NCI-H1105 treated with DMSO at 0.1 percent for 48 hours (cell line): ENCODE measurements at places on chromosomes 12 and 14.
A peak's percentile ranks its signal among the peaks of the same experiment; 100 is the strongest.

DNA sequence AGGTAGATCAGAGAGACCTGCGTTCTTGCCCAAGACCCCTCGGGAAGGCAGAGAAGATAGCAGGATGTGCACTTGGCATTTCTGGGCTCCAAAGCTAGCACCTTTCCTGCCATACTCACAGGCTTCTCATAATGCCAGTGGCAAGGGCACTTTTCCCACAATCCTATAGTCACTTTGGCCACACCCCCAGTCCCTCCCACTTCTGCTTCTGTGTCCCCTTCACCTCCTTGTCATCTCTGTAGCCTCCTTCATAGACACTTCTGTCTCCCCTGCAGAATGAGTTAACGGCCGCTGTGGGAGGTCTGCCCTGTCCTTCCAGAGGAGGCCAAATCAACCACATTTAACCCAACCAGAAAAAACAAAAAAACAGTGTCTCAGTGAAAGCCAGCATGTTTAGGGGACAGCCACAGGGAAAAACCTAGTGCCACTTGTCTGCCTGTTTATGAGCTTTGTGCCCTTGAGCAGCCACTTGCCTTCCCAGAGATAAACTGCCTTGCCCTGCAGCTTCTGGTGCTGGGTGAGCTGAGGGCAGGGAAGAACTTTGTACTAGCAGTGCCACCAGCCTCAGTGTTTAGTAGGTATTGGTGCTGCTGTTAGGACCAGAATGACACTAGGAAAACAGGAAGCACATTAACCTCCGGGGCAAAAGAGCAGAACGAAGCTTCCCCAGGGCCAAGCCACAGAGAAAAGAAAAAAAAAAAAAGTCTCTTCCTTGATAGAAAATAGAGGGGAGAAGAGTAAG is 193.0 kb upstream of the PWP1 start:
- no peak for DNase-seq

GRCh38 chr12:122226366-122227125 is 694 bp upstream of the DIABLO start:
- no peak for DNase-seq

- DNase-seq = no peak
These were observed 29.2 kb downstream of the HIGD1C start for GRCh38 chr12:50981319-50982239.

- DNase-seq = no peak
These were observed 17.5 kb downstream of the AREL1 start for GRCh38 chr14:74695406-74695805.

GRCh38 chr14:34733245-34733644 is 18.9 kb upstream of the CFL2 start:
- no peak for DNase-seq

DNA sequence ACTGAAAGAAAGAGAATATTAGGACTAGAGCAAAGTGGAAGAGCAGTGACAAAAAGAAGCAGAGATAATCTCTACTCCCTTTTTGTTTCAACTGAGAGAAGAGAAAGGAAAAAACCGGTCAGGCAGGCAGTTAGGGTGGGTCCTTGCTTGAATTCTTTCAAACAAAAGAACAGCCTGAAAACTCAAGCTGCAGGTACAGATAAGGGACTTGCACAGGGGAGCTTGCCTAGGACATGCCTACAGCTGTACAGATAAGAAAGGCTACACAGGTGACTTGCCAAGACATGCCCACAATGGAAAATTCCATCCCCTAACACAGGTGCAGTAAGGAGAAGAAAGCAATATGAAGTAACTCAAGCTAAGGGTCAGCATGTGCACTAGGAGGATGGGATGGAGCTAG is 532.2 kb upstream of the MIS18BP1 start:
- DNase-seq = peak; percentile 43

- peak; percentile 71 for DNase-seq
These were observed 175.1 kb downstream of the NRXN3 start for GRCh38 chr14:78345131-78345744.

GRCh38 chr14:49966971-49967630 is 74.2 kb downstream of the ARF6 start:
- DNase-seq = no peak

GRCh38 chr14:38201137-38201828 is 6.4 kb upstream of the SSTR1 start:
- no peak for DNase-seq

- no peak for DNase-seq
These were observed 176.7 kb downstream of the PTPN11 start for GRCh38 chr12:112595410-112595809.

DNA sequence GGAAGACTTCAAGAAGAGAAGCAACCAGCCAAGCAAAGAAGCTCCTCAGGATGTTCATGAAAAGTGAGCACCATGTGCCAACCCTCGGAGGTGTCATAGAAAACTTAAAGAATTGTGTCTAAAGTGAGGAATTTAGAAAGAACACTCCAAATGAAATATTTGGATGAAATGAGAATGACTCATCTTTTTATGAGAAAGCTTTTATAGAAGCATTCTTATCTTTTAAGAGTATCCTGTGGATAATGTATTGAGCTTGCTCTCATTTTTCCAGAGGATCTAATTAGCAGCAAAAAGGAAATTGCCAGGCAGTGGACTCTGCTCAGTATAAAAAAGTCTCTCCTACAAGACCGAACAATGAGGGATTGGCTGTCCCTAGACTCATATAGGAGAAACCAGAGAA is 454.9 kb downstream of the LRIG3 start:
- DNase-seq = no peak

- no peak for DNase-seq
These were observed 24.4 kb upstream of the BTBD6 start for GRCh38 chr14:105223770-105224544.

DNA sequence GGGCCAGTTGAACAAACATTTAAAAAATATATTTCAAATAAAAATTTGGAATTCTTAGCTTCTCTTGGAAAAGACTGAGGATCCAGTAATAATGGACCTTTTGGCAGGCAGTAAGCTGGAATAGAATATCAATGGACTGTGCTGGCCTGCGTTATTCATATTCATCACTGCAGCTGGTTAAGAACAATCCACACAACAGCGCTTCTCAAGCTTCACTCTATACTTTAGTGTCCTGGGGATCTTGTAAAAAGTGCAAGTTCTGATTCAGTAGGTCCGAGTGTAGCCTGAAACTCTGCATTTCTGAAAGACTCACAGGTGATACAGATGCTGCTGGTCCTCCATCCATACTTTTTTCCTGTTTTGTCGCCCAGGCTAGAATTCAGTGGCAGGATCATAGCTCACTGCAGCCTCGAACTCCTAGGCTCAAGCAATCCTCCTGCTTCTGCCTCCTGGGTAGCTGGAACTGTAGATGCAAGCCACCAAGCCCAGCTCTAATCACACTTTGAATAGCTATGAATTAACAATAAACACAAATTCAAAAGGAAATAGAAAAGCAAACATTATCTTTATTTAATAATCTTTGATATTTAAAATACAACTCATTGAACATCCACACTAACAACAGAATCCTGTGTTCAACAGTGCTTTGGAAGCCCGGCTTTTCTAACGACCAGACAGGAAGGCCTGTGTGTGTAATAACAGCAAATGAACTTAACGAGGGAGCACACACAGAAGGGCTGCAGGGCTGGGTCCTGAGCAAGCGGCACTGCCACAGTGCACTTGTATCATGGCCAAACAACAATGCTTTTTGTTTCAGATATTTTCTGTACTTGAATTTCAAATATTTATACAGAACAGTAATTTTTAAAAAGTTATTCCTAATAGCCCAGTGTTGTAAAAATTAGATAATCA is 18.4 kb upstream of the TRIP11 start:
- DNase-seq = no peak

DNA sequence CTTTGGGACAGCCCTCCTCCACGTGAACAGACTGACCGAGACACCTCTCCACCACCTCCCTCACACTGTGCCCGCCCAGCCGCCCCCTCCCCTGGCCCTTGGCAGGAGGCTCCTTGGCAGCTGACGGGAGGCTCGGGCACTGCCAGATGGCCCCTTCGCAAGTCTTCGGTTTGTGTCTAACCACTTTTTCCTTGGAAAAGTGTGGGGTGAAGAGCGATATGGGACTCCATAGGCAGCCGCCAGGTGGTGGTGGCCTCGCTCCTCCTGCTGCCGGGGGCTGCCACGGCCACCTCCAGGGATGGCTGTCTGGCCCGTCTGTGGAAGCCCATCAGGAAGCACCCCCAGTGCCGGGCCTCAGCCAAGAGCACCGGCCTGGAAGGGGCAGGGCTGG is 58.7 kb downstream of the LRCOL1 start:
- DNase-seq = no peak

GRCh38 chr14:29788093-29788492 is 139.6 kb downstream of the PRKD1 start:
- DNase-seq = no peak

DNA sequence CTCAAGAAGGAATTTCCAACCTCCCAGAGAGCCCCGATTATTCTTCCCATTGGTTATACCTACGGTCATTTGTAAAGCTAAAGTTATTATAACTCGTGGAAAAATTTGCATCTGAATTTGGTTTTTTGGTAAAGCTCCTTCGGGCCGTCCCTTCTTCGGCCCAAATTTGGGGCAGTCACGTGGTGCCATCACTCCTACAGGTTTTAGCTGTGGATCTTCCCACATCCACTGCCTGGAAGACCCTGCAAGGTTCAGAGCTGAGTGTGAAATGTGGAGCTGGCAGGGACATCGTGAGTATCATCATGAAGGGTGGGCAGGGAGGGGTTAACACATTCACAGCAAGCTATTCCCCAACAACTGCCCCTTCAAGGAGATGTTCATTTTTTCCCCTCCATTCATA is 105.7 kb downstream of the NT5DC3 start:
- DNase-seq = no peak

DNA sequence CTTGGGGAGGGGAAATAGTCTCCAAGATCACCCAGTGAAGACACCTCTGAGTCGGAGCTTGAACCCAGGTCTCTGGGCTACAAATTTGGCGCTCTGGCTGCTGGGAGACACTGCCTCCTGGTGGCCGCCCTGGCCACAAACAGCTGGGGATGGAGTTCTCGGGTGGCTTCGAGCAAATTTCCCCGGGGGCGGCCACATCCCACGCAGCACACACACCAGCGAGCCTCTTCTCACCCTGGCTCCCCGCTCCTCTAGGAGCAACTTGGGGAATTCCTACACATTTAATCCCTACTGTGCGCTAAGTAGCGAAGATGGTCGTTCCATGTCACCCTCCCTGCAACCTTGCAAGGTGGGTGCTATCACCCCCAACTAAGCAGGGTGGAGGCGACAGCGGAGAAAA is 66.2 kb upstream of the BEGAIN start:
- DNase-seq = no peak

DNA sequence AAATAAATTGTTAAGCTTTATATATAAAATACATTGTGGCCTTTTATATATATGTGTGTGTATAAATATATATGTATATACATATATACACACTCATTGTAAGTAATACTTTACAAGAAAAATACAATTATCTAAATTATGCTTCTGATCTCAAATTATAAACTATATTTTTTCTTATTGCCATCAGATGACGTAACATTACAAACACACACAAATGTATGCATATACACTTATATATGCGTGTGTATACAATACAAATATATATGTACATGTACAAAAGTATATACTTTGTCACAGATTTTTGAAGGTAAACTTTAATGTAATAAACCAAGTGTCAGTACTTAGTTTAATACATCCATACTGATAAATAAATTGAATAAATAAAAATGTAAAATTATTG is 278.9 kb upstream of the LMO3 start:
- DNase-seq = no peak

- no peak for DNase-seq
These were observed 189.2 kb upstream of the RASSF8 start for GRCh38 chr12:25769082-25769945.

DNA sequence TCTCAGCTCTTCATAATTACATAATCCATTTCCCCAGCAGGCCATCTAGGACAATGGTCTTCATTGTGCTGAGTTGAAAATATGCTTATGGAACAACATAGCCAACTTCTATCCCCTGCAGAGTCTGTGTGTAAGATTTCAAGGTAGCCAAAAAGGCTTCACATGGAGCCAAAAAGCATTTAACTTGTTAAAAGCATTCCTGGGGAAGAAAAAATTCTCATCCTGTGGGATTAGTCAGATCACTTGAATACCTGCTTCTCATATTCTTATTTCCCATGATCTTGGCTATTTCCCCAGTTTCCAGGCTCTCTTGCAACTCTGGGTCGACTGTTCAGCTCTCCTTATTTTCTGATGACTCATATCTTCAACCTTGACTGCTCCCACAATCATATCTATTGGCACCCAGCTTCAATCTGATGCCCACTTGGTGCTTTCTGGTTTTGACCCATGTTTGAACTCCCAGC is 178.9 kb downstream of the KLHL28 start:
- DNase-seq = no peak

- no peak for DNase-seq
These were observed 14.0 kb upstream of the INF2 start for GRCh38 chr14:104675447-104675846.

- no peak for DNase-seq
These were observed 1.8 kb downstream of the KCNA1 start for GRCh38 chr12:4911316-4911994.

DNA sequence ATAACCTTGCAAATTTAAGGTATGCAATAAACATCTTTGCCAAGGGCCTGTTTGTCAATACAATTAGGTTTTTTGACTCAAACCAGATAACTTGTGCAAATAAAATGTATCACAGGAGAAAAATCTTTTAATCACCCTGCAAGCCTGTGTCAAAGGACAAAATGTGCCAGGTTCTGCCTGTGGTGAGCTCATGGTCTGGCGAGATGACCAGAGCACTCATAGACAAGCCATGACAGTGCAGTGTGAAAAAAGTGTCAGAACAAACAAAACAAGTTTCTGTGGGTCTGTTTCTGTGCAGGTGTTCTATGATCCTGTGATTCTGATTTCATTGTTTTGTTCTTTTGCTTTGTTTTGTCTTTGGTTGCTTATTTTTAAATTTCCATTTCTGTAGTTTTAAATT is 847.2 kb downstream of the VRK1 start:
- no peak for DNase-seq

DNA sequence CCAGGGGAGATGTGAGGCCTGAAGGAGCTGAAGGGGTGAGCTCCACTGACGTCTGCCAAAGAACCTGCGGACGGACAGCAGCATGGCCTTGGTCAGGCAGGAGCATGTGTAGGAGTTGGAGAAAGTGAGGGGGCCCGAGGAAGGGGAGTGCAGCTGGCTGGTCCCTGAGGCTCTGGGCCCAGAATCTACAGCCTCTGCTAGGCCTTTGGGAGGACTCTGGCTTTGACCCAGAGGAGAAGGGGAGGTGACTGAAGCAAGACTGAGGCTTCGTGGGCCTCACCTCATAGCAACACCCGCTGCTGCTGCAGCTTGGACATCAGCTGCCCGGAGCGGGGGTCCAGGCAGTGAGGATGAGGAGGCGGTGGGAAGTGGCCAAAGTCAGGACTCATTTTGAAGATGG is 216.6 kb upstream of the FKBP4 start:
- DNase-seq = no peak

GRCh38 chr12:90253136-90253535 is 544.5 kb upstream of the ATP2B1 start:
- DNase-seq = no peak

DNA sequence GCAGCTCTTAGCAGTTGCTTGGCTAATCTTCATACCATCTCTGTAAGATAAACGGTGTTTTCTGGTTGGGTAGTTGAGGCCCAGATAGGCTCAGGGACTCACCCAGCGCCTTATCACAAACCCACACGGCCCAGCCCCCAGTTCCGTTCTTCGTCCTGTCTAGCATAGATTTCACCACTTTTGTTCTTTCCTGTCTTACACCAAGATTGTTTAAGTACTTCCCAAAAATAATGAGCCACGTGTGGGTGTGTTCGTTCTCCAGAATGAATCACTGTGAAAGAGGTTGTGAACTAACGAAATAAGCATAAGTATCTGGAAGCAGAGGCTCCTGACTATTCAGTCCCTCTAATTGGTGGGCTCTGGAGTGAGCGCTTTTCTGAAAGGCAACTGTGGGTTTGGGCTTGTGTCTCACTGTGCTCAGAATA is 21.4 kb downstream of the ACVR1B start:
- no peak for DNase-seq
